ENCODE measurements at places on chromosomes 16 and 17. TPM values are rescaled to one million over a fixed set of nuclear protein-coding genes. Genes with fewer than 3 reads are reported as not detected.

DNA sequence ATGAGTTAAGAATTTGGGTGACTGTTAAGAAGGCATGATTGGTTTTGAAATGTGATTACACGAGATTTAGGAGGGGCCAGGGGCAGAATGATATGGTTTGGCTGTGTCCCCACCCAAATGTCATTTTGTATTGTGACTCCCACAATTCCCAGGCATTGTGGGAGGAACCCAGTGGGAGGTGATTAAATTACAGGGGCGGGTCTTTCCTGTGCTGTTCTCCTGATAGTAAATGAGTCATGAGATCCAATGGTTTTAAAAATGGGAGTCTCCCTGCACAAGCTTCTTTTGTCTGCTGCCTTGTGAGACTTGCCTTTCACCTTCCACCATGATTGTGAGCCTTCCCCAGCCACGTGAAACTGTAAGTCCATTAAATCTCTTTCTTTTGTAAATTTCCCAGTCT lies 34.6 kb downstream of the TMEM100 start:
- no peak overlapping the region for H3K4me3 ChIP-seq
- H3K27me3 ChIP-seq, result no peaks in the 10 kb centered on the region
- no peaks in the 10 kb centered on the region for H3K4me1 ChIP-seq

GRCh38 chr16:12461201-12461600 lies 342.5 kb downstream of the CPPED1 start:
- no peak overlapping the region for H3K27ac ChIP-seq
- H3K4me3 ChIP-seq, result no peak overlapping the region
- no peaks in the 10 kb centered on the region for H3K36me3 ChIP-seq
- DNase-seq, result no peak
- no peaks in the 10 kb centered on the region for H3K27me3 ChIP-seq
- no peaks in the 10 kb centered on the region for H3K4me1 ChIP-seq

DNA sequence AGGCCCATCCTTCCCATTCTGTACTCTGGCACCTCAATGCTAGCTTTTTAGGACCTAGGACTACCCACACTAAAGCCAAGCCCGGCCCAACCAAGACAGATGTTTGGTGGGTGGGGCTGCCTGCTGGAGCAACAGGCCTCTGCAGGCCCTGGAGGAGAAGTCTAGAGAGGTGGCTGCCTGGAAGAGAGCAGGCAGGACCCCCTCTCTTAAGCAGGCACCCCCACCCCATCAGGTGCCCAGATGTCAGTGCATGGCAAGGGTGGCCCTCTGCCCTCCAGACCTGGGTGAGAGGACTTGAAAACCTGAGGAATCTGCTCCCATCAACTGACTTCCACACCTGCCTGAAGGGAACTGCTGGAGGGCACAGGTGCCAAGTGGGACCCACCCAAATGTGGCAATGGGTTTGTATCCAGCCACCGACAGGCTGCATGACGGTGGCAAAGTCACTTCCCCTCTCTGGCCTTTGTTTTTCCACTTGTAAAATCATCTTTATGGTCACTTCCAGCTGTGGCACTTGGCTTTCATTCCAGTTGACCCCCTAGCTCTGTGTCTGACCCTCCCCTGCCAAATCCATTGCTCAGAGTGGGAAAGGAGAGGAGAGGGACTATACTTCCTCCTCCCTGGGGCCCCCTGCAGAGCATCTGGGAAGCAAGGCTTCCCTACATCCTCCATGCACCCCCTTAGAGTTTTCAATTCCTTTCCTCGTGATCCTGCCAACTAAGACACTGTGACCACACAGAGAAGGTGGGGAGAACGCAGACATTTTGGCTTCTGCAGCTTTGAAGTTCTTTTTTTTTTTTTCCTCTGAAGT lies 1.7 kb upstream of the STAT5A start:
- peak overlapping the region; percentile 92 for H3K27ac ChIP-seq
- no peaks in the 10 kb centered on the region for H3K36me3 ChIP-seq
- no peak for DNase-seq
- H3K4me1 ChIP-seq, result peaks cover 62% of the 10 kb centered on the region
- peak overlapping the region; percentile 72 for H3K4me3 ChIP-seq

GRCh38 chr16:59848296-59848695 lies 1114.2 kb upstream of the GOT2 start:
- H3K27me3 ChIP-seq, result no peaks in the 10 kb centered on the region
- H3K27ac ChIP-seq, result no peak overlapping the region
- no peak overlapping the region for H3K4me3 ChIP-seq
- H3K4me1 ChIP-seq, result no peaks in the 10 kb centered on the region
- H3K36me3 ChIP-seq, result no peaks in the 10 kb centered on the region

DNA sequence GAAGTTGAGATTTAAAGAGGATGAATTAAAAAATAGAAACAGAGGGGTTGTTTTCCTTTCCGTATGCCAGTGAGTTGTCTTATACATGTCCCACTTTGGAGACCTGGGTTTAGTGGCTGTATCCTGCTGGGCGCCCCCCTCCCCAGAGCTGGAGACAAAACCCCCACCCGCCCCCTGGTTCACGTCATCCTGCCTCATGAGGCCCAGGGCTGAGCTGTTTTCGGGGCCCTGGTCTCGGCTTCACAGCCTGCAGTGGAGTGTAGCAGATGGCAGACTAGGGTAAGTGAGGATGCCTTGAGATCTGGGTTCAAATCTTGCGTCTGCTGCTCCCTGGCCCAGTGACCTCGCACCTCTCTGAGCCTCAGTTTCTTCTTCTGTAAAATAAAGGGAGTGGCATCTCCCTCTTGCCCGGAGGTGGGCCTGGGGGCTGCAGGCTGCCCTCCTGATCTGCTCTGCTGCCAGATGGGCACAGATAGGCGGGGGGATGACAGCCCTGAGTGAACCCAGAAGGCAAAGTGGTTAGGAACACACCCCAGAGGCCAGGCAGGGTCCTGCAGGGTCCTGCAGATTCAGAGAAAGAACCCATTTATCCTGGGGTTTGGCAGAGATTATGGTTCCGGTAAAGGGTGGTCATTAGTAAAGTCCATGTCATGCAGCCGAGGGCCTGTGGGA lies 45.1 kb downstream of the SOCS3 start:
- no peaks in the 10 kb centered on the region for H3K36me3 ChIP-seq
- H3K4me3 ChIP-seq, result no peak overlapping the region
- no peaks in the 10 kb centered on the region for H3K27me3 ChIP-seq
- H3K27ac ChIP-seq, result peak overlapping the region; percentile 94
- H3K4me1 ChIP-seq, result peaks cover 36% of the 10 kb centered on the region
- no peak for DNase-seq

ATP2A3 gene
- total RNA-seq, result 11.1 TPM

Measured in tibial nerve (tissue), 4 donors.